NCI-H1417 (cell line): ENCODE measurements at places on chromosomes 13 and 19.

- DNase-seq, result peak; percentile 12
Observed at GRCh38 chr13:51923983-51924539, 62.3 kb downstream of the CCDC70 start.

DNA sequence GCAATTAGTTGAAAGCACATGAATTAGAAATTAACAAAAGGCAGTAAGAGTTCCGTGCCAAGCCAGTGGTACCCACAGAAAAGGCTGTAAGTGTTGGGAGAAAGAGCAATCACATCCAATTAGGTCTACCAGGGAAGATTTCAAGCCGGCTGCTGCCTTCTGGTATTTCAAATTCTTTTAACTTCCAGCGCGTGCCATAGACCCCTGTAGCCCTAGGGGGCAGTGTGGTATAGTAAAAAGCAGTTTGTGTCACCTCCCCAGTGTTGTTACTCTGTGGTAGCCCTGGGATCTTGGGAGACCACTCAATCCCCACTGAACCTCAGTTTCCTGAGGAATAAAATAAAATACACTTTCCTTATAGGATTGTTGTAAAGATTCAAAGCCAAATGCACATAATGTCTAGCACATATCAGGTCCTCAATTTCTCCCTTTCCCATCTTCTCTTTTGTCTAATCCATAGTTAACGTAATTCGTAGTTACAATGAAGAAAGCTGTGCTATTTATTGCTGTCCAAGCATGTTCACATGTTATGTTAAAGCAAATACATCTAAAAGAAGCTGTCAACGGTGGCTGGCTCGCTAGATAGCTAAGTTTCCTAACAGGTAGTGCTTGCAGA is 230.2 kb downstream of the TDRD3 start:
- DNase-seq, result peak; percentile 71

- DNase-seq, result no peak
Observed at GRCh38 chr13:70380809-70381208, 272.6 kb upstream of the KLHL1 start.

GRCh38 chr13:79904581-79904980 is 423.6 kb downstream of the NDFIP2 start:
- DNase-seq, result no peak

GRCh38 chr13:36680913-36681312 is 7.1 kb downstream of the SERTM1 start:
- no peak for DNase-seq

DNA sequence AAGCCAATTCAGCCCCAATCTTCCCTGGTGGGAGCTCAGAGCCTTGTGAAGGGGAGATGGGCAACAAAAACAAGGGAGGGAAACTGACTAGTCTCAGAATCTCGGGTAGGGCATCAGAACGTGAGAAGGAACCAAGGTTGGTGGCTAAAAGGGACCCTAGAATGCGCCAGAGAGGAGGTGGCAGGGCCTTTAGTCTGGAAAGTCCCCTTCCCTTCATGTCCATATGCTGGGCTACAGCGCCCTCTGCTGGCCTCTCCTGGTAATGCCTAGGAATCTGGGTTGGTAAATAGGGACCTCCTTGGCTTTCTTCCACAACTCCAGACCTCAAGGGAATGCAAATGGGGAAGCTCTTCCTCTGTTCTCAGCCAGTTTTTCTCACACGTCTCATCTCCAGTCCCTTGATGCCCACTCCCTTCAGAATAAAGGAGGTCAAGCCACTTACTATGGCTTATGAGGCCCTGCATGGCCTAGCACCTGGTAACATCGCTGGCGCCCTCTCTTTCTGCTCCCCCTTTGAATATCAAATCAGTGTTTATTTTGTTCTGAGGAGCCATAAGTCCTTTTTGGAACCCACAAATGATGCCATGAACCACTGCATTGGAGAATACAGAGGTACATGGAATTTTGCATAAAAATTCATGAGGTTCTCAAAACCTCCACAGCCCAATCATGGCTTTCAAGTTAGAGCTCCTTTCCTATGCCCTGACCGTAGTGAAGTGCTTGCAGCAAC is 1.4 kb upstream of the CCDC97 start:
- peak; percentile 75 for DNase-seq

- DNase-seq, result no peak
Observed at GRCh38 chr19:32307591-32307990, 37.8 kb upstream of the ZNF507 start.

DNA sequence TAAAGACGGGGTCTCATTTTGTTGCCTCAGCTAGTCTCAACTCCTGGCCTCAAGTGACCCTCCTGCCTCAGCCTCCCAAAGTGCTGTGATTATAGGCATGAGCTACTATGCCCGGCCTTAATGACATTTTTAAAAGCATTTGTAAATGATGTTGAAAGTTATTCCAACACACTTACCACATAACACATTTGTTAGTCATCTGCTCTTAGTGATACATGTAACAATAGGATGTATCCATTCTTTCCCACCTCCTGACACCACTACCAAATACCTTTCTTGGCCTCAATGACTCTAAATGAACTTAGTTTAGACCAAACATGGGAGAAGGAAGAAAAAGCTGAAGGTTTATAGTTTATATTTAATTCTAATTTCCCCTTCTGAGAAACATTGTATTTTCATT is 59.8 kb upstream of the MEDAG start:
- DNase-seq, result no peak
